ENCODE measurements at places on chromosomes 13 and 19. TPM values are rescaled to one million over a fixed set of nuclear protein-coding genes. Genes with fewer than 3 reads are reported as not detected.

Gene ZNF581
- polyA plus RNA-seq, result 29.2 TPM

Gene IZUMO4
- 5.8 TPM for polyA plus RNA-seq

Gene SLAIN1
- polyA plus RNA-seq, result 3.9 TPM

Gene KLK14
- polyA plus RNA-seq, result not detected

Gene SMIM24
- 679 TPM for polyA plus RNA-seq

Gene SHISA7
- polyA plus RNA-seq, result 0.12 TPM

Gene ZNF835
- polyA plus RNA-seq, result 0.76 TPM

Gene SUPT20H
- 20.0 TPM for polyA plus RNA-seq

Gene RAB11B
- polyA plus RNA-seq, result 55.7 TPM

Gene NOTCH3
- polyA plus RNA-seq, result 0.45 TPM

Gene ZIK1
- 8.0 TPM for polyA plus RNA-seq

Gene DHPS
- polyA plus RNA-seq, result 66.3 TPM
